NCI-H146 (cell line): ENCODE measurements at places on chromosomes 3 and 15.

GRCh38 chr3:189238071-189238470, 66.3 kb downstream of the TPRG1 start:
- DNase-seq = no peak

DNA sequence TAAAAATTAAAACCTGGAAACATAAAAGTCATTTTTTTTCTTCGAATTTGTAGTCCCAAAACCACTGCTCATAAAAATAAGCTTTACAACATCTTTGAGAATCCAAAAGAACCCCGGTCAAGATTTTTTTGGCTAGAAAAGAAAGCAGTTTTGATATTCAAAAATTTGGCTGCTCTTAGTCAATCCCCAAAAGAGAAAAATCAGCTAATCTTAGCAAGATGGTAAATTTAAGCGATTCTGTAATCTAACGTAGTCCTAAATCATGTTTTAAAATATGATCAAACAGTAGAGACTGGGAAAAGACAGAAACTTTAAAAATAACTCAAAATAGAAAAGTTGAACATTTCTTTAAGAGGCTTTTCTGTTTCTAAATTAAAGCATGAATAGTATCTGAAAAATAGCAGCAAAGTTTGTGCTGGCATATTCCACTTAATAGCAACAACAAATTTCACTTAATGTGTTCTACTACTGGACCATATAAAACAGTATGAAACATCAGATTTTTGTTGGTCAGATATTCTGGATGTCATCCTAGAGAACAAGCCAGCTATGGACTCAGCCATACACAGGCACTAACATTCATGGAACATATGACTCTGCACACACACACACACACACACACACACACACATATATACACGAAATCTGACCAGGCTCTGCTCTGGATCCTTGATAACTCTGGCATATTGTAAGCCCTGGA, 19.1 kb upstream of the NR2F2 start:
- DNase-seq = no peak

GRCh38 chr3:82423268-82424030, 662.0 kb upstream of the GBE1 start:
- peak; percentile 0 for DNase-seq

- DNase-seq = no peak
Measured at GRCh38 chr3:43217633-43218032, 68.7 kb upstream of the SNRK start.

GRCh38 chr3:148131990-148132638, 565.6 kb upstream of the AGTR1 start:
- no peak for DNase-seq

GRCh38 chr15:100520132-100520921, 8.4 kb downstream of the CERS3 start:
- no peak for DNase-seq

GRCh38 chr15:93044301-93045190, 44.5 kb downstream of the RGMA start:
- DNase-seq = no peak

- no peak for DNase-seq
Measured at GRCh38 chr3:64974401-64974800, 286.6 kb upstream of the ADAMTS9 start.

- no peak for DNase-seq
Measured at GRCh38 chr3:72574144-72574543, 274.1 kb downstream of the SHQ1 start.

GRCh38 chr3:24199300-24199699, 254.2 kb downstream of the NR1D2 start:
- no peak for DNase-seq

DNA sequence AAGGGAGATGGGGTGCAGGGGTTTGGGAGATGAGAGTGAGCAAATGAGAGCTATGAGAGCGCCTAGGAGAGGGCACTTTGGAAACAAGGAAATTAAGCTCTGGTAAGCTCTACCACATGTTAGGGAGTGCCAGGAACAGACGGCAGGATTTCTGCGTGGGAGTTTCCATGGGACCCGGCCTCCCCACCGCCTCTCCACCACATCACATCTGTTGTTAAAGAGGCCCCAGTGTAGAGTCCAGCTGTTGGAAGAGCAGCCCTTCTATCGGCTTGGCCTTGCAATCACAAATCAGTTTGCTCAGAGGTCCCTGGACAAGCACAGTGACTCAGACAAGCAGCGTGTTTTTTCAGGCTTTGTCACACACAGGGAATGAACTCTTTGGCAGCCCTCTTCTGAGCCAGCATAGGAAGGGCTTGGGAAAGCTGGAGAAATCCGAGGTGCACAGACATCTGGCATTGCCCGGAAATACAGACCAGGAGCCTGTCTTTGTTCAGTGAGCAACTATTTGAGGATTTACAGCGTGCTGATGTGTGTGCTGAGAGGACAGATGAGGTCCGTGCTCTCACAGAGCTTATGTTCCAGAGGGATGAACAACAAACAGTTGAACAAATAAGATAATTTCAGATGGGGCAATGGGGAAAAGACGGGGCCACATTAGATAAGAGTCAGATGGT, 370.6 kb upstream of the PROK2 start:
- DNase-seq = no peak

- DNase-seq = no peak
Measured at GRCh38 chr3:175404621-175405020, 545.5 kb downstream of the NAALADL2 start.

DNA sequence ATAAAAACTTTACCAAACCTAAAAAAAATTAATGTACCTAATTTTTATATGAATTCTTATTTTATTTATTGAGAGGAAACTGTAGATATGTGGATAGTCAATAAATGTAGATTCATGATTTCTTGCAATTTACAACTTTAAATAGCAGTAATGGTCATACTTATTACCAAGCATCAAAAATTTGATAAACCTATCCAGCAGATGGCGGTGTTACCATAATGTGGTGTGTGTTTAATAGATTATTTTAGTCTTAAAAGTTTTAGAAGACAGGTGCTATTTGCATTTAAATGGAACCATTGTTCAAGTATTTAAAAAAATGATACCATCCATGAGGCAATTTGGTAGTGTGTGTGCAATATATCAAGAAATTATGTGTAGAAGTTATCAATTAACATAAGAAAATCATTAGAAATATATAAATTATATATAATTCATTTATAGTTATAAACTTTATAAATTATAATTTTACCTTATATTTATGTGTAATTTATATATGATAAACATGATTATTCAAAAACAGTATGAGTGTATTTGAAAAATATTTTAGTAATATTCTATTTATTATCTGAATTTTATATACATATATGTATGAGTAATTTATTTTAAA, 176.0 kb upstream of the BCHE start:
- DNase-seq = peak; percentile 70

DNA sequence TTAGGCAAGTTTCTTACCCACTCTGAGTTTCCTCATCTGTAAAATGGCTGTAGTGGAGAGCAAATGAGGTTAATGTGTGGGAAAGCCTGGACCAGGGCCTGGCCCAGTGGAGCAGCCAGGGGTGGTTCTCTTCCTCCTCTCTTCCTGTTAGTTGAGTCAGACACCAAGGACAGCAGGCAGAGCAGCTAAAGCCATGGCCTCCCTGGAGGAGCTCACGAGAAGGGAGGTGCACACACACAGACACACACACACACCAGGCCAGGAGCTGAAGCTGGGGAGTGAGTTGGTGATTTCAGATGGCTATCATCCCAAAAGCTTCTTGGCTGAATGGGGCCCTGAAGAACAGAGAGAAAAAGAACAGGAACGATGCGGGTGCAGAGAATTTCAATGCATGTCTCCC, 33.2 kb upstream of the TSPAN3 start:
- DNase-seq = no peak

GRCh38 chr15:68378595-68378994, 53.4 kb downstream of the ITGA11 start:
- no peak for DNase-seq

DNA sequence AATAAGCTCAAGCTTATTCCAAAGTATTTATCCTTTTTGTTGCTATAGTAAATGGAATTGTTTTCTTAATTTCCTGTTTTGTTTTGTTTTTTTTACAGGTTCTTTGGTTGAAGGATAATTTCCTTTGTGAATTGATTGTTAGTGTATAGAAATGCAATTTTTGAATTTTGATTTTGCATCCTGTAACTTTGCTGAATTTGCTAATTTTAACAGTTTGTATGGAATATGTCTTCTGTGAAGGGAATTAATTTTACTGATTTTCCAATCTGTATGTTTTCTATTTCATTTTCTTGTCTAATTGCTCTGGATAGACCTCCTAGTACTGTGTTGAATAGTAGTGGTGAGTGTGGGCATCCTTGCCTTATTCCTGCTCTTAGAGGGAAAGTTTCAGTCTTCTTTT, 28.3 kb downstream of the PFN2 start:
- DNase-seq = no peak
